ENCODE measurements at places on chromosomes 6 and 20.

DNA sequence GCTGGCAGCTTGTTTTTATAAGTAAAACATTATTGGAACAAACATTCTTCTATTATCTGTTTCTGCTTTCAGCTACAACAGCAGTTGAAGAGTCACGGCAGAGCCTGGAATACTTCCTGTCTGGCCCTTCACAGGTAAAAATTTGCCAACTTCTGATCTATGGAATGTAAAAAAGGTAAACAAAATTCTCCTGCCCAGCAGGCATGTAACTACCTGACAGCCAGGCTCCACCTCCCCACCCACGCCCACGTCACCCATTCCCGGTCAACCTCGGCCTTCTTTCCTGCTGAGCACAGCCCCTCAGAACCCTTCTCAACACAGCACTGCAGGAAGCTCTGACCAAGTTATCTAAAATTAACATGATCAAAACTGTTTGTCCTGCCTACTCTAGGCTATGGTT lies 166.0 kb downstream of the DLL1 start:
- H3K27ac ChIP-seq: no peak overlapping the region
- H3K4me1 ChIP-seq: no peaks in the 10 kb centered on the region
- no peaks in the 10 kb centered on the region for H3K27me3 ChIP-seq
- H3K36me3 ChIP-seq: no peaks in the 10 kb centered on the region
- no peak overlapping the region for H3K4me3 ChIP-seq

- no peaks in the 10 kb centered on the region for H3K27me3 ChIP-seq
- 0 out of 2 replicates have a peak overlapping the region, but pooled peaks have one; percentile 18 for H3K4me3 ChIP-seq
- DNase-seq: peak; percentile 44
- no peaks in the 10 kb centered on the region for H3K36me3 ChIP-seq
Observed at GRCh38 chr20:17460119-17460518, 71.1 kb downstream of the BFSP1 start.

DNA sequence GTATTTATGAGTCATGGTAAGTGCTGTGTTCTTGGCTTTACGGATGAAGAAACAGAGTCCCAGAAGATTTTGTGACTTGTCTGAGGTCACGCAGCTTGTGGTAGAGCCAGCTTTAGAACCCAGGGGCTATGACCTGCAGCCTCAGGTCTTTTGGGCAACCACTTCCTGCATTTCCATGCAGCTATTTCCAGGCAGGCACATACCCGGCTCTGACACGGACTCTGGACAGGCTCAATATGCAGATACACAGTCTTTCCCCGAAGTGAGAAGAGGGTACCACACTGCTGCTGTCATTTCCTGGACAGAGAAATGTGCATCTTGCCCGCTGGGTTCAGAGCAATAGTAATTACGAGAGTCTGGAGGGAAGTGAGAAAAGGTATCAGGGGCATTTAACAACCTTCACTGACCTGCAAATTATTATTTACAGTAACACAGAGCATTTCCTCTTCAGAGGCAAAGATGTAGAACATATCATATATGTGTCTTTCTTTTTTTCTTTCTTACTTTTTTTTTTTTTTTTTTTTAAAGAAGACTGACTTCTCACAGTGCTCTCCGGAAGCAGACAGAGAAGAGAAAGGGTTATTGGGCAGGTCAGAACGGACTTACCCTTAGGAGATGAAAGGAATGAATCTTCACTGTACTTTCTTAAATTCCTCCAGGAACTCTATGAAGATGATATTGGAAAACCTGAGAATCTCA lies 185.1 kb downstream of the CLIC5 start:
- H3K36me3 ChIP-seq: no peaks in the 10 kb centered on the region
- H3K4me1 ChIP-seq: peaks cover 25% of the 10 kb centered on the region
- no peak overlapping the region for H3K4me3 ChIP-seq
- H3K27ac ChIP-seq: no peak overlapping the region

DNA sequence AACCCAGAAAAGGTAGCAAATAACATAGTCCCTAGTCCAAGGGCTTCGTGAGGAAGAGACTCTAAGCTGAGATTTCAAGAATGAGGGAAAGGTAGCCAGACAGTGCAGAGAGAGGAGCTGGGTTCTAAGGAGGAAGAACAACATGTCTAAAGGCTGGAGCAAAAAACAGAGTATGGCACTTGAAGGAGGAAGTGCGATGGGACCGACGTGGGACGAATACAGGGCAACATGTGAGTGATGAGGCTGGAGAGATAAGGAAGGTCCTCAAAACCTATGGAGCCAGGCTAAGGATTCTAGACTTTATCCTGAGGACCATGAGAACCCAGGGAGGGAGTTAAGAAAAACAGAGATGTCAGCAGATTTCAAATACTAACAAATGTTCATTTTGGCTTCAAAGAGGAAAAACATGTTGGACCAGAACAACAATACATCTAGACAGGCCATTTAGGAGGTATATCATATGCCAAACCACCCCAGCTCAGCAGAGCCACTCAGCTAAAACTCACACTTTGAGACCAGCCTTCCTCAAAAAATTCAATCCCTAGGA lies 17.5 kb downstream of the ATXN1 start:
- H3K27me3 ChIP-seq: no peaks in the 10 kb centered on the region
- DNase-seq: no peak
- no peak overlapping the region for H3K4me3 ChIP-seq
- H3K27ac ChIP-seq: no peak overlapping the region
- H3K4me1 ChIP-seq: peaks cover 20% of the 10 kb centered on the region
- no peaks in the 10 kb centered on the region for H3K36me3 ChIP-seq

- H3K27me3 ChIP-seq: no peaks in the 10 kb centered on the region
- DNase-seq: no peak
- no peaks in the 10 kb centered on the region for H3K36me3 ChIP-seq
Observed at GRCh38 chr6:16380220-16380809, 141.9 kb downstream of the GMPR start.

DNA sequence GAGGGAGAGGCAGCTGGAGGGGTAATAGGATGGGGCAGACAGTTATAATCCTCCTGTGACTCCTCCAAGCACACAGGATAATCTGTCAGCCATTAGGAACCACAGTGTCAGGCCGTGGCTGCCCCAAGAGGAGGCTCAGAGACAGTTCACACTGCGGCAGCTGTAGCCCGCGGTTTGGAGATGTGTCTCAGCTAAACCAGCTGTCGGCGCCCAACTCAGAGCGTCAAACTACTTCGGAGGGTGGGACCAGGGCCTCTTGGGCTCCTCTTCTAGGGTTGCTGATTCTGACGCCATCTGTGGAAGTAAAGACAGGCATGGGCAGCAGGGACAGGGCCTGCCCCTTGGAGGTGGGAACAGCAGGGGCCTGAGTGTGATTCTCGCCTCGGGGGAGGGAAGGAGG lies 309.8 kb downstream of the CDC5L start:
- no peak overlapping the region for H3K4me3 ChIP-seq
- no peak overlapping the region for H3K27ac ChIP-seq
- no peaks in the 10 kb centered on the region for H3K27me3 ChIP-seq
- no peak for DNase-seq
- no peaks in the 10 kb centered on the region for H3K4me1 ChIP-seq

- H3K4me1 ChIP-seq: no peaks in the 10 kb centered on the region
- no peak overlapping the region for H3K27ac ChIP-seq
- no peaks in the 10 kb centered on the region for H3K27me3 ChIP-seq
- H3K36me3 ChIP-seq: no peaks in the 10 kb centered on the region
- H3K4me3 ChIP-seq: no peak overlapping the region
Observed at GRCh38 chr6:158060455-158061360, 79.0 kb downstream of the SYNJ2 start.

- no peaks in the 10 kb centered on the region for H3K27me3 ChIP-seq
- H3K4me3 ChIP-seq: peak overlapping the region; percentile 54
- peak; percentile 51 for DNase-seq
- H3K36me3 ChIP-seq: no peaks in the 10 kb centered on the region
Observed at GRCh38 chr6:149862922-149863697, 1.0 kb downstream of the LRP11 start.

DNA sequence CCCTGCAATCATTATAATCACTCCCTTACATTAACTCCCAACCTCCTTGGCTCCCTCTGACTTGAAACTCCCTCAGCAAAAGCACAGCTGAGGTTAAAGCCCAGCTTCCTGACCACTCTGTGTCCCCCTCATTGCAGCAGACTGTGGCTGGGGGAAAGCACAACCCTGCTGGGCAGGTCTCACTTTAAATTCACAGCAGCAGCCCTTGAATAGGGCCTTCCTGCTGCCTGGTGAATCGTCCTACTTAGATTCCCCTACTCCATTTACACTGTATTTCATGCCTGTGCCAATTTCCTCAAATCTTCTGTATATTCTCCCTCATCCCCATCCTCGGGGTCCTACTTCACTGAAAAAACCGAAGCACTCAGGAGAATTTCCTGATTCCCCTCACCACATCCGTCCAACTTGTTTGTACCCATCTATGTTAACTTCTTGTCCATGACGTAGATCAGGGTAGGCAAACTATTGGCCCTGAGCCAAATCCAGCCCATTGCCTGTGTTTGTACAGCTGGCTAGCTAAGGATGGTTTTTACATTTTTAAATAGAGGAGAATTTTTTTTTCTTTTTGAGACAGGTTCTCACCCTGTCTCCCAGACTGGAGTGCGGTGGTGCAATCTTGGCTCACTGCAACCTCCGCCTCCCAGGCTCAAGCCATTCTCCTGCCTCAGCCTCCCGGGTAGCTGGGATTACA lies 31.5 kb upstream of the GCM1 start:
- H3K36me3 ChIP-seq: no peaks in the 10 kb centered on the region
- H3K4me3 ChIP-seq: no peak overlapping the region
- H3K4me1 ChIP-seq: no peaks in the 10 kb centered on the region
- DNase-seq: no peak
- H3K27ac ChIP-seq: no peak overlapping the region

GRCh38 chr6:2240961-2241360 lies 4.4 kb downstream of the GMDS start:
- H3K27me3 ChIP-seq: no peaks in the 10 kb centered on the region
- H3K27ac ChIP-seq: no peak overlapping the region
- no peaks in the 10 kb centered on the region for H3K36me3 ChIP-seq
- no peak overlapping the region for H3K4me3 ChIP-seq
- H3K4me1 ChIP-seq: no peaks in the 10 kb centered on the region

DNA sequence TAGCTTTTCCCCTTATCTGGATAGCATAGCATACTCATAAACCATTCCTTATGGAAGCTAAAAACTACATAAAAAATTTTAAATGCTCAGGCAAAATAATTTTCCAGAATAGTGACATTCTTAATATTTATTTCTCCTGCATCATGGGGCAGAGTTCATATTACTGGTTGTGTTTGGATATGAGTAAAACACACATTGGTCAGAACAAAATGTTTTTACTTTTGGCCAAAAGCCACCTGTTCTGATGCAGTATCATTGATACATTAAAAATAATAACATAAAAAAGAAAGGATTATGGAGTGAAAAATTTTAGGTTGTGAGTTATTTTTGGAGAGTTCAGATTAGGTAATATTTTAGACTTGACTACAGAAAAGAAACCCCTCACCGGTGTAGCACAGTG lies 33.6 kb downstream of the TRAM2 start:
- peak overlapping the region; percentile 99 for H3K27ac ChIP-seq
- H3K27me3 ChIP-seq: no peaks in the 10 kb centered on the region

- H3K27ac ChIP-seq: no peak overlapping the region
- no peaks in the 10 kb centered on the region for H3K36me3 ChIP-seq
Observed at GRCh38 chr20:62448038-62448437, 20.7 kb upstream of the RBBP8NL start.

DNA sequence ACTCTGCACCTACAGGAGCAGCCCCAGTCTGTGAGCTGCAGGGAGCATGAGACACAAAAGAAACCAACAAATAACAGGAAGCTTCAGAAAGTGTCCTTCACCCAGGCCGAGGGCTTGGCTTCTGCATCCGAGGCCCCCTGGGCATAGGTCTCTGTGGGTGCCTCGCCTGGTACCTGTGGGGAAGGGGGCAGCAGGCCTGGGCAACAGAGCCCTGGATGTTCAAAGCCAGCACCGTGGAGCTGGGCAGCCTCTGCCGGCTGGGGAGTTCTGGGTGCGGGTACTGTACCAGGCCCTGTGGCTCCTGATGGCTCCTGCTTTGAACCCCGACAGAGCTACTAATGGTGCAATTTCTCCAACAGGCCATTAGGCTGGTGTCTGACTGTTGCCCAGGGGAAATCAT lies 55.7 kb downstream of the TMEM242 start:
- no peak overlapping the region for H3K27ac ChIP-seq
- no peaks in the 10 kb centered on the region for H3K36me3 ChIP-seq
- no peaks in the 10 kb centered on the region for H3K27me3 ChIP-seq
- no peaks in the 10 kb centered on the region for H3K4me1 ChIP-seq
- no peak for DNase-seq
- H3K4me3 ChIP-seq: no peak overlapping the region

GRCh38 chr6:21611485-21611884 lies 17.9 kb downstream of the SOX4 start:
- H3K36me3 ChIP-seq: no peaks in the 10 kb centered on the region
- no peak overlapping the region for H3K27ac ChIP-seq
- H3K4me1 ChIP-seq: no peaks in the 10 kb centered on the region
- H3K27me3 ChIP-seq: no peaks in the 10 kb centered on the region
- DNase-seq: no peak

GRCh38 chr6:155883334-155883731 lies 427.7 kb upstream of the NOX3 start:
- H3K27ac ChIP-seq: no peak overlapping the region
- no peaks in the 10 kb centered on the region for H3K27me3 ChIP-seq
- H3K4me1 ChIP-seq: no peaks in the 10 kb centered on the region
- DNase-seq: no peak
- H3K4me3 ChIP-seq: no peak overlapping the region

GRCh38 chr6:134593887-134594286 lies 276.0 kb upstream of the SGK1 start:
- H3K27me3 ChIP-seq: no peaks in the 10 kb centered on the region
- H3K4me1 ChIP-seq: no peaks in the 10 kb centered on the region
- no peak overlapping the region for H3K4me3 ChIP-seq
- no peak overlapping the region for H3K27ac ChIP-seq

DNA sequence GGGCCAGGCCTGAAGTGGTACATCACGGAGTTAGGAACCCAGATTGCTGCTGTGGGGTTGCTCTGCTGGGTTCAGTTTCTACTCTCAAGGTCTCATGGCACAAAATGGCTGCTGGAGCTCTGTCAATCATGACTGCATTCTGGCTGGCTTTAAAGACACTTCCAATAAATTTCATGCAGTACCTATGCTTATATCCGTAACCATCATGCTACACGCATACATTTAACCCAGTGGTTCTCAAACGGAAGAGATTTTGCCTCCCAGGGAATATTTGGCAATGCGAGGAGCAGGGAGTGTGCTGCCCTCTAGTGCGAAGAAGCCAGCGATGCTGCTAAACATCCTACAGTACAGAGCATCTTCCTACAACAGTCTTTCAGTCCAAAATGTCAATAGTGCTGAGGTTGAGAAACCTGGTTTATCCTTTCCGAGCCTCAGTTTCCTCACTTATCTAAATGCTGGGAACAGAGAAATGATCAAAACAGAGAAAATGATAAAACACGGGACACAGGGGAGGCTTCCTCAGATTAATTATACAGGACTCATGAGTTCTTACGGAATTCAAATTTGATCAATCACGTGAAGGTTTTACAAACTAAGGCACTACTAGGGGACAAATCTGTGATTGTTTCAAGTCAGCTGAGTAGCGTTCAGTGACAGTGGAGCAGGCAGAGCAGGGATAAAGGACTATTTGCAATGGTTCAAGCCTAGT lies 9.6 kb upstream of the SLC2A10 start:
- no peaks in the 10 kb centered on the region for H3K27me3 ChIP-seq
- H3K36me3 ChIP-seq: no peaks in the 10 kb centered on the region
- no peak overlapping the region for H3K4me3 ChIP-seq
- DNase-seq: no peak
- H3K4me1 ChIP-seq: peaks cover 25% of the 10 kb centered on the region
- H3K27ac ChIP-seq: no peak overlapping the region

- 0 out of 2 replicates have a peak, but pooled peaks cover 4% of the 10 kb centered on the region for H3K4me1 ChIP-seq
- H3K27ac ChIP-seq: no peak overlapping the region
- no peak for DNase-seq
- H3K36me3 ChIP-seq: no peaks in the 10 kb centered on the region
- no peak overlapping the region for H3K4me3 ChIP-seq
- H3K27me3 ChIP-seq: no peaks in the 10 kb centered on the region
Observed at GRCh38 chr6:151497905-151498304, 4.1 kb downstream of the CCDC170 start.
